ENCODE measurements at places on chromosomes 11 and 22.

GRCh38 chr22:32637951-32638350 lies 163.3 kb downstream of the FBXO7 start:
- H3K27me3 ChIP-seq, result peaks cover 16% of the 10 kb centered on the region
- no peaks in the 10 kb centered on the region for H3K4me1 ChIP-seq
- DNase-seq, result no peak
- H3K4me3 ChIP-seq, result no peak overlapping the region
- H3K36me3 ChIP-seq, result no peaks in the 10 kb centered on the region
- H3K27ac ChIP-seq, result no peak overlapping the region

DNA sequence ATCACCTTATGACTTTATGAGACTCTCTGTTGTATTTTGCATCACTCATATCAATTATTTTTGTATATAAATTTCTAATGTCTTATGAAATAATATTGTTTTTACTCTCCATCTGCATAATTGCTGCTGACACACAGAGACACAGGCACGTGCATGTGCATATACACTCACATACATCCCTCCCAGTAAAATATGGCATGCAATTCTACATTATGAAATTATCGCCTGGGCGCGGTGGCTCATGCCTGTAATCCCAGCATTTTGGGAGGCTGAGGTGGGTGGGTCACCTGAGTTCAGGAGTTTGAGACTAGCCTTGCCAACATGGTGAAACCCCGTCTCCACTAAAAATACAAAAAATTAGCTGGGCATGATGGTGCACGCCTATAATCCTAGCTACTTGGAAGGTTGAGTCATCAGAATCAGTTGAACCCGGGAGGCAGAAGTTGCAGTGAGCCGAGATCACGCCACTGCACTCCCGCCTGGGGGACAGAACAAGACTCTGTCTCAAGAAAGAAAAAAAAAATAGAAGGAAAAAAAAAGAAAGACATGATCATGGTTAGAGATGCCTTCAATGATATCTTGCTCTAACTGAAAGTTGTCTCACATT lies 96.7 kb upstream of the LUZP2 start:
- H3K4me1 ChIP-seq, result no peaks in the 10 kb centered on the region
- H3K27me3 ChIP-seq, result no peaks in the 10 kb centered on the region
- H3K27ac ChIP-seq, result no peak overlapping the region

DNA sequence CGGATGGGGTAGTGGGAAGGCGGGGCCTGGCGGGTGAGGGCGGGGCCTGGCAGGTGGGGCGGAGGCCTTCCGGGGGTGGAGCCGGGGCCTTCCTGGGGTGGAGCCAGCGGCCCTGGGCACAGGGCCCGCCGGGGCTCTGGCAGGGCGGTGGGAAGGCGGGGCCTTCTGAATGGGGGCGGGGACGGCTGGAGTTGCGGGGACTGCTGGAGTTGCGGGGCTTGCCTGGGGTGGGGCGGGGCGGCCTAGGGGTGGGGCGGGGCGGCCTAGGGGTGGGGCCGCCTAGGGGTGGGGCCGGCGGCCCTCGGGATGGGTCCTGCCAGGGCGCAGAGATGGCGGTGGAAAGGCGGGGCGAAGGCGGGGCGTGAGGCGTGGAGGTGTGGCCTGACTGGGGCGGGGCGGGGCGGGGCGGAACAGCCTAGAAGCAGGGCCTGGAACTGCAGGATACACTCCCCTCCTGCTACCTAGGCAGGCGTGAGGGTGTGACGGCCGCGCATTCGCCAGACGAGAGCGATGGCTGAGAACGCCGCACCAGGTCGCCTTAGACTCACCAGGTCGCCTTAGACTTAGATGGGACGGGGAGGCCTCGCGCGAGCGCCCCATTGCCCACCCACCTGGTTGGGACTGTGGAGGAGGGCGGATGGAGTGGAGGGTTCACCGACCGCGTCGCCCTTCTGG lies 19.3 kb downstream of the RRP7A start:
- DNase-seq, result peak; percentile 71
- H3K27me3 ChIP-seq, result no peaks in the 10 kb centered on the region
- H3K27ac ChIP-seq, result peak overlapping the region; percentile 10
- peak overlapping the region; percentile 71 for H3K4me3 ChIP-seq

DNA sequence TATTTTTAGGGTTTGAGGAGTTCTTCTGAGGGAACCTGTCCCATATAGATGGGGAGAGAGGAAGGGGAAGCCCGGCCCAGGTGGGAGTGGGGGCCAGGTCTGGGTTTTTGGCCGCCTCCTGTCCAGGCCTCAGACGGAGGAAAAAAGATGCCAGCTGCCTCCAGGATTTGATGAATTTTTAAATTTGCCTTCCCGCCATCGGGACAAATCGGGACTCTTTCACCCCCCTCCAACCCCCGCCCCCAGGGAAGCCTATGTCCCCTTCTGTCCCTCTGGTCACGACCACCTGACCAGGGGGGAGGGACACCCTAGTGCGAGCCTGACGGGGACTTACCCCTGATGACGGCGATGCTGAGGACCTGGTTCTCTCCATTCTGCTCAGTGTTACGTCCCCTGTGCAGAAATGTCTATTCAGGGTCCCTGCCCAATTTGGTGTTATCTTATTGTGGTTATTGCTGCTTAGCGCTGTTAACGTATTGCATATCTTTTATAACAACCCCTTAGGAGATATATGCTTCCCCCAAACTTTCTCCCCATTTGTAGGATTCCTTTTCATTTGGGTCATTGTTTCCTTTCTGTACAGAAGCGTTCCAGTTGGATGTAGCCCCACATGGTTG lies 115.9 kb upstream of the GRK3 start:
- H3K4me1 ChIP-seq, result peaks cover 49% of the 10 kb centered on the region
- peaks cover 21% of the 10 kb centered on the region for H3K36me3 ChIP-seq
- H3K4me3 ChIP-seq, result peak overlapping the region; percentile 98
- peak overlapping the region; percentile 95 for H3K27ac ChIP-seq
- DNase-seq, result no peak

DNA sequence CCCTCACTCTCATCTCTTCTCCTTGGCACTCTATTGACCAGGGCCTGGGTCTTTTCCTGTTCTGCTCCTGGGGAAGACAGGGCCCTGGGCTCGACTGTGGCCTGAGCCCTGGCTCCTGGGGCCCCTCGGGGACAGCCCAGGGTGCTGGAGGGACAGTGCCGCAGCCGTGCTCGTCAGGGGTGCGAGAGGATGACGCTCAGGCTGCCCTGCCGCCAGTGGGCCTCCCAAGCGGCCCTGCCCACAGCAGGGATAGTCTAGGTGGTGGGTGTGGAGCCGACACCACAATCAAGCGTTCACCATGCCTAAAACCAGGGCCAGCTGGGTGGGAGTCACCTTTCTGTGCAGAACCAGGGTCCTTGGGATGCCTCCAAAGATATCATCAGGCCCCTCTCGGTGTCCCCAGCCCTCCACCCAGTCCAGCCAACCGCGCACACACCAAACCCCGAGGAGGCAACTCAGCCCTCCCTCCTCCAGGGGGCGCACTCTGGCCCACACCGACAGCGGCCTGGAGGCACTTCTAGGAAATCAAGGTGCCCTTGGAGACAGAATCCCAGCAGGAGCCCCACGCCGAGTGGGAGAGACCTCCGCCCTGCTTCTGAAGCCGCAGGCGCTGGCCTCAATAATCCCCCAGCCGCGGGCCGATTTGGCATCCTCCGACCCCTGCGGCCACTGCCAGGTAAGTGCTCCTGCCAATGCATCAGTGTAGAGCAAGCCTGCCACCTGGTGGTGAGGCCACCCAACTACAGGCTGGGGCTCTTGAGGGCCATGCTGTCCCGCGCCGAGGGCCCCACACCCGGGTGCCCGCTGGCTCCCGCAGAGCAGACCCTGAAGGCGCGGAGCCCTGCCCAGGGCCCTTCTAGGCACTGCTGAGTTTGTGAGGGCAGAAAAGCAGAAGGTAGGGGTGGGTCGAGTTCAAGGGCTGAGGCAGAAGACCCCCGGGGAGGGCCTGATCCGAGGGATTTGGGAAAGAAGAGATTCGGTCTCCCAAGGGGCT lies 496.4 kb downstream of the BUD13 start:
- H3K27ac ChIP-seq, result no peak overlapping the region
- H3K36me3 ChIP-seq, result no peaks in the 10 kb centered on the region
- H3K27me3 ChIP-seq, result peaks cover 32% of the 10 kb centered on the region
- no peaks in the 10 kb centered on the region for H3K4me1 ChIP-seq
- H3K4me3 ChIP-seq, result peak overlapping the region; percentile 38

DNA sequence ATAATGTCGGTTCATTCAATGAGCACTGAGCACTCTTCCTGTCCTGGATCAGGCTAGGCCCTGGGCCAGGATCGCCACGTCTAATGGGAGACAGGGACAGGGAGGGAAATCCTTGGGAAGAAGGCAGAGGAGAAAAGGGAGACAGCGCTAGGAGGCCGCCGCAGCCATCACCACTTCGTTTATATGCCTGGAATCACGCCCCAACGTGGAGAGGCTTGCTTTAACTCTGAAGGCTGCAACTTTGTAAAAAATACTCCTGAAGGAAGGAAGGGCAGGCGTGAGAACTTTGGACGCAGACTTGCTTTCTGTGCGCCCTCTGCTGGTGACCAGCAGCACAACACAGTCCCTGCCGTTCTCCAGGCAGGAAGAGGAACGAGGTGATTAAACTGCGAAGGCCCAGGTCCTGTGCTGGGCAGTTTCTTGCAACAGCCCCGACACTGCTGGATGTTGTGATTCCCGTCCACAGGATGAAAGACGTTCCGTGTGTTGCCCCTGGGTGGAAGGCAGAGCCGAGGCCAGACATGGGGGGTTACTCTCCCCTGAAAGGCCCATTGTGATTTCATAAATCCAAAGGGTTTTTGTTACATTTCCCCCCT lies 22.1 kb downstream of the RIBC2 start:
- peaks cover 6% of the 10 kb centered on the region for H3K4me1 ChIP-seq
- peaks cover 1% of the 10 kb centered on the region for H3K27me3 ChIP-seq
- H3K4me3 ChIP-seq, result peak overlapping the region; percentile 43
- DNase-seq, result peak; percentile 78

DNA sequence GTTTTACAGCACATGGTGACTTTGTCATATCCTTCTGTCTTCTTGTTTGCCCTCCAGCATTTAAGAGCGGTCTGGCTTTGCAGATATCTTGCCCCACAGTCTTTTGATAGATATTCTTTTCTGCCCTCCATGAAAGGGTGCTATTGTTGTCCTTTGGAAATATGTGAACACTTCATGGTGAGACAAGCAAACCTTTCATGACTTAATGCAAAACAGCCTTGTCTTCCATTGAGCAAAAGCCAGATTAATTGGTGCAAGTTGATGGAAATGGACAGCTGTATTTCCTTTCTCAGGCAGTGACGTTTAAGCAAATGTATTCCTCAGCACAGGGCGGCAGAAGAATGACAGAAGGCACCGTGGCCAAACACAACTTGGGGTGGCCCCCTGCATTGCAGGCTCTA lies 4.4 kb downstream of the DCPS start:
- H3K27me3 ChIP-seq, result no peaks in the 10 kb centered on the region
- H3K27ac ChIP-seq, result peak overlapping the region; percentile 62
- no peak for DNase-seq
- peaks cover 30% of the 10 kb centered on the region for H3K36me3 ChIP-seq
- no peak overlapping the region for H3K4me3 ChIP-seq
- peaks cover 50% of the 10 kb centered on the region for H3K4me1 ChIP-seq

All from effector memory CD8-positive, alpha-beta T cell (primary cell).